ENCODE measurements at places on chromosomes 6 and 20.

DNA sequence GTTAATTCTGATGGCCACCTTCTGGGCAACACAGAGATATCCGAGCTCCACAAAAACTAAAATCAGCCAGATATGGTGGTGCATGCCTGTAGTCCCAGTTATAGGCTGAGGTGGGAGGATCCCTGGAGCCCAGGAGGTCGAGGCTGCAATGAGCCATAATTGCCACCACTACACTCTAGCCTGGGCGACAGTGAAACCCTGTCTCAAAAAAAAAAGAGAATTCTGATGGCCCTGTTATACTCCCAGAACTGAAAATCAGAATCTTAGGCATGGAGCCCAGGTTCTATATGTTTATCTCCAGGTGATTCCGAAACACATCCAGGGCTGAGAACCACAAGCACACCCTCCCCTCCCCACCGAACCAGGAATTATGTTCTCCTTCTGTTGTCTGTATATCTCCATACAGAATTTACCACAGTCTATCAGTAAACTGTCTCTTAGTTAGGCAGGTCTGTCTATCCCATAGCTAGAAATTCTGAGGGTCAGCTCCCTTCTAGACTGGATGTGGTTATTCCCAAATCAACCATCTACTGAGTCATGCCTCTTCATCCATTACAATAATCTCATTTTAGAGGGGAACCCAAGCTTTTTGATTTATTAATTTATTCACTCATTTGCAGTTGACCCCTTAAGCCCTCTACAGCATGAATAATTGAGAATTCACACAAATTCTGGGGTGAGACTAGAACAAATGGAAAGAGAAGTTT, 24.8 kb upstream of the CCND3 start:
- no peak for DNase-seq
- peaks cover 72% of the 10 kb centered on the region for H3K4me1 ChIP-seq
- H3K36me3 ChIP-seq: peaks cover 48% of the 10 kb centered on the region
- H3K27ac ChIP-seq: no peak overlapping the region
- H3K4me3 ChIP-seq: no peak overlapping the region
- no peaks in the 10 kb centered on the region for H3K27me3 ChIP-seq

DNA sequence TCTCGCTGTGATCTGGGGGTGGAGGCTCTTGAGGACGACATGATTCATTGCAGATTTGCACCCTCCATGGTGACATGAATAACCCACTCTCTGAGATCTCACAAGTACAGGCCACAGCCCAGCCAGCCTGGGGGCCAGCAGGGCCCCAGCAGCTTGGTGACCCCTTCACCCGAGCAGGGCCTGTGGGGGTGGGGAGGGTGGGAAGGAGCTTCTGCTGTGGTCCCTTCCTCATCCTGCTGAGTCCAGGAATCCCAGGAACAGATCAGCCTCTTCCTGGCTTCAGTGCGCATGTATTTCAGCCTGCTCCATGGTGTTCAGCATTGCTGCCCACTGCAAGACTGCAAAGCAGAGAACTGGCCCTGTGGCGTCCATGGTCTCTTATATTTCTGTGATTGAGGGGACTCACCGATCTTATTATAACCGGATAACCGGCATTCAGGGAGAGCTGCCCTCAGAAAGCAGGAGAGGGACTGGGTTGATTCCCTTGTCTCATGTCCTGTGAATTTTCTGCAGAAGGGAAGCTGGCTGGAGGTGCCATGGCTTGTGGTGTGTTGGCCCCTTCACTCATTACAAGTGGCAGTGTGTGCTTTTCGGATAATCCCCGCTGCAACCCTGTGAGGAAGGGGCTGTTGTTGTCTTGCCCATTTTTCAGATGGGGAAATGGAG, 118.8 kb upstream of the FRMD1 start:
- DNase-seq: no peak
- no peaks in the 10 kb centered on the region for H3K27me3 ChIP-seq
- no peaks in the 10 kb centered on the region for H3K4me1 ChIP-seq
- H3K27ac ChIP-seq: no peak overlapping the region
- H3K36me3 ChIP-seq: no peaks in the 10 kb centered on the region

GRCh38 chr6:496649-497048, 105.1 kb downstream of the IRF4 start:
- H3K4me1 ChIP-seq: peaks cover 27% of the 10 kb centered on the region
- no peak overlapping the region for H3K4me3 ChIP-seq

DNA sequence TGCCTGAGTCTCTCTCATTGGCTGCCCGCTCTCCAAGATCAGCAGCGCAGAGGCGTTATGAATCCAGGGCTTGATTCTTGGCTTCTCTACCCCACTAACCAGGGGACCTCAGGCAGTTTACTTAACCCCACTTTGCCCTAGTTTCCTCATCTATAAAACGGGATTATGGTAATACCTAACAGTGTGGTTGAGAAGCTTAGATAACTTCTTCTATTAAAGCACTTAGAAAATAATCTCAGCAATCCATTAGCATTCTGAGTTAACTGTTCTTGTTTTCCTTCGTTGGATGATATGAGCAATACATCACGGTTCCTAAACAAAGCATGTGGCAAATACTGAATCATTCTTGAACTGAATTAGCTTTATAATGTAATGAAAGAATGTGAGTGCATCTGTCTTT, 116.3 kb upstream of the FKBP1C start:
- H3K27ac ChIP-seq: no peak overlapping the region
- H3K4me1 ChIP-seq: no peaks in the 10 kb centered on the region
- no peaks in the 10 kb centered on the region for H3K27me3 ChIP-seq
- DNase-seq: no peak
- H3K36me3 ChIP-seq: no peaks in the 10 kb centered on the region

GRCh38 chr6:105688573-105688972, 285.7 kb upstream of the PREP start:
- H3K4me1 ChIP-seq: no peaks in the 10 kb centered on the region
- no peak overlapping the region for H3K4me3 ChIP-seq
- no peaks in the 10 kb centered on the region for H3K36me3 ChIP-seq
- DNase-seq: no peak

- no peaks in the 10 kb centered on the region for H3K27me3 ChIP-seq
- DNase-seq: peak; percentile 84
- H3K27ac ChIP-seq: peak overlapping the region; percentile 41
- no peaks in the 10 kb centered on the region for H3K36me3 ChIP-seq
- peaks cover 17% of the 10 kb centered on the region for H3K4me1 ChIP-seq
- H3K4me3 ChIP-seq: no peak overlapping the region
These were observed 88.4 kb downstream of the HFE start for GRCh38 chr6:26175428-26176181.

- H3K4me1 ChIP-seq: peaks cover 42% of the 10 kb centered on the region
- H3K27ac ChIP-seq: peak within 1 kb of the TSS; percentile 78
- H3K27me3 ChIP-seq: no peaks in the 10 kb centered on the region
- peak; percentile 16 for DNase-seq
- peak within 1 kb of the TSS; percentile 46 for H3K4me3 ChIP-seq
These were observed at the start of gene SLC17A9 for GRCh38 chr20:62952373-62952967. TSS of gene SLC17A9 (plus strand) at chr20:62952709. CDS start at chr20:62952831, 122 bp downstream.

GRCh38 chr6:169905041-169905807, 153.8 kb downstream of the ERMARD start:
- no peaks in the 10 kb centered on the region for H3K4me1 ChIP-seq
- no peak overlapping the region for H3K4me3 ChIP-seq
- H3K27me3 ChIP-seq: no peaks in the 10 kb centered on the region
- no peak overlapping the region for H3K27ac ChIP-seq
- DNase-seq: no peak
- no peaks in the 10 kb centered on the region for H3K36me3 ChIP-seq

DNA sequence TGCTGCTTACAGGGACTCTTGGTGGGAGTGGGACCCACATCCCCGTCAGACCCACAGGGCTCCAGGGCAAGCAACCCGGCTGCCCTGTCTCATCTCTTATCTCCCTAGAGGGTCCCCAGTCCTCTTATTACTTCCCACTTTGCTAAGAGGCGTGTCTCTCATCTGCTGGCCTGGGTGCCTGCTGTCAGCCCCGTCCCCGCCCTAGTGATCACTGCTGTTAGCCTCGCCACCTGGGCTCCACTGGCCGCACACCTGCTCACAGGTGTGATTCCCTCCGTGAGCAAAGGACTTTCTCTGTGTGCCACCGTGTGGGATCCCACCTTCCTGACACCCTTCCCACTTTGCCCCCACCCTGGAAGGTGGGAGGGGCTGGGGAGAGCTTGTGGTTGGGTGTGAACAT, 57.6 kb downstream of the TCP11 start:
- no peaks in the 10 kb centered on the region for H3K27me3 ChIP-seq
- peaks cover 66% of the 10 kb centered on the region for H3K36me3 ChIP-seq
- DNase-seq: no peak
- no peak overlapping the region for H3K27ac ChIP-seq

- H3K4me1 ChIP-seq: peaks cover 10% of the 10 kb centered on the region
- H3K27me3 ChIP-seq: no peaks in the 10 kb centered on the region
- H3K4me3 ChIP-seq: no peak overlapping the region
These were observed 21.2 kb downstream of the THEMIS start for GRCh38 chr6:127879685-127880084.

DNA sequence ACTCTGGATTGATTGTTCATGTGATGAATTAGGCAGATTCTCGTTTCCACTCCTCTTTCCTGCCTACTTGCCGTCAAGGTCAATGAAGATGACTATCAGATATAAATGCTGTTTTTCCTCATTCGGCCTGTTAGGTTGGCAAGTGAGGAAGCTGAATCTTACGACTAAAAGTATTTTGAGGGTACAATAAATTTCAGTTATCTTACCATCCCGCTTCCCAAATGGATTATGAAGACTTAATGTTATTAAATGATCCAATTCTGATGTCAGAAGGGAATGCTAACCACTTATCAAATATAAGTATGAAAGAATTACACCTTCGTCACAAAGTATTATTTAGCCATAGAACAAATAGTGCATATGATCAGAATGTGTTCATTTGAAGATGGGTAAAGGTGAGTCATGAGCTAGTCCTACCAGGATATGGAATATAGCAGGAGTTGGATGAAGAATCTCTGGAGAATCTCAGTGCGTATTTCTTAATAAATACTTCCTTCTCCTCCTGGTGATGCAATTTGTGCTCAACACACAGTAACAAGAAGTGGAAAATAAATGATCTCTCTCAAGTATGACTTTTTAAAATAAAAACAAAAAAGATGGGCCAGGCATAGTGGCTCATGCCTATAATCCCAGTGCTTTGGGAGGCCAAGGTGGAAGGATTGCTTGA, 4.6 kb downstream of the GPLD1 start:
- no peak overlapping the region for H3K27ac ChIP-seq
- no peaks in the 10 kb centered on the region for H3K4me1 ChIP-seq
- no peaks in the 10 kb centered on the region for H3K36me3 ChIP-seq
- no peak overlapping the region for H3K4me3 ChIP-seq

- H3K4me3 ChIP-seq: no peak overlapping the region
- no peaks in the 10 kb centered on the region for H3K27me3 ChIP-seq
- H3K4me1 ChIP-seq: peaks cover 8% of the 10 kb centered on the region
- DNase-seq: no peak
These were observed 6.5 kb downstream of the DDR1 start for GRCh38 chr6:30890646-30891449.

DNA sequence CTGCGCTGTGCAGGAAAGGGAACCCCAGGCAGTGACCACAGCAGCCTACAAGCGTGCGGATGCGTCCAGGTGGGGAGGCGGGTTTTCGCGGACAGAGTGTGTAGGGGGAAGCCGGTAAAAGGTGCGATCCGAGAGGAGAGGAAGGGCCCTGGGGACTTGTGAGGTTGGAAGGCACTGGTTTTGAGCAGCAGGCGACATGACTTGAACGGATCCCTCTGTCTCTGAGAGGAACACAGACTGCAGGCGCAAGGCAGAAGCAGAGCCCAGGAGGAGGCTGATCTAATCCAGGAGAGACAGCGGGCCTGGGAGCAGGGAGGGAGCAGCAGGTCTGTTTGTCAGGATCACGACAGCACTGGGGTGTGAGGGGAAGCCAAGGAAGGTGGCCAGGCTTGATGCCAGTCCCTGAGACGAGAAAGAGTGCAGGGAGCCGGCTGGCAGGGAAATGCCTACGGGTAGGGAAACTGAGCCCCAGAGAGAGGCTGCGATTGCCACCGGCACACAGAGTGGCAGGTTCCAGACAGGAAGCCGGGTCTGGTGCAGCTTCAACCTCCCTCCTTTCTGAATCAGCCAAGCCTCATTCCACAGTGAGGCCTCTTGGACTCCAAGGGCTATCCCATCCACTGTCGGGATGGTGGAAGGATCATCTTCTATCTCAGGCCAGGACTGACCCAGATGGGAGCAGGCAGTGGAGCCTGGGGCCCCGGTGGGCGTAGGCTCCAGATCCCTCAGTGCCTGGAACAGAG, 57.1 kb downstream of the HNF4A start:
- no peaks in the 10 kb centered on the region for H3K27me3 ChIP-seq
- no peak overlapping the region for H3K4me3 ChIP-seq
- H3K4me1 ChIP-seq: no peaks in the 10 kb centered on the region
- DNase-seq: no peak
- no peak overlapping the region for H3K27ac ChIP-seq

DNA sequence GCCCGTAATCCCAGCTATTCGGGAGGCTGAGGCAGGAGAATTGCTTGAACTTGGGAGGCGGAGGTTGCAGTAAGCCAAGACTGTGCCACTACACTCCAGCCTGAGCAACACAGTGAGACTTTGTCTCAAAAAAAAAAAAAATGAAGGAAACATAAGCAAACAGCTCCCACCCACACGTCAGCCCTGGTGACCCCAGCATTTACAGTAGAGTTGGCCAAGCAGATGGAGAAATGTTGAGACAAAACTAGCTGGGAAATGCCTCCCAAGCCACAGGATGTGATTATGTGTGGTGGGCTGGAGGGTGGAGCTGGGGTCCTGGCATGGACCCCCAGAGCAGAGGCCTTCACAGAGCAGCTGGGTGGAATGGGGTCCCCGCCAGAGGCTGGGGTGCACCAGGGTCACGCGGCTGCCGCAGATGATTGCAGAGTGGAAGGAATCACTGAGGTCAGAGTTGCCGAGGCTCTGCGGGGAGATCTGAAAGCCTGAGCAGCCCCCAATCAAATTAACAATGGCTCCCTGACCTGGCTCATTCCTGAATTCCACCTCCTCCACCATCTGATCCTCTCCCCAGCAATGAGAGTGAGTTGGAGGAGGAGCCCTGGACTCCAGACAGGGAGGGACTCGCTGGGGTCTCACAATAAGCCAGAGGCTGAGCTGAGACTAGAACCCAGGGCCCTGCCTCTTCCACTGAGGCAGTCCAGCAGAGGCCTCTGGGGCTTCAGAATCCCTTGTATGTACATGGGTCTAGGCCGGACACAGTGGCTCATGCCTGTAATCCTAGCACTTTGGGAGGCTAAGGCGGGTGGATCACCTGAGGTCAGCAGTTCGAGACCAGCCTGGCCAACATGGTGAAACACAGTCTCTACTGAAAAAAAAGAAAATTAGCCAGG, 34.7 kb upstream of the TGM2 start:
- DNase-seq: no peak

DNA sequence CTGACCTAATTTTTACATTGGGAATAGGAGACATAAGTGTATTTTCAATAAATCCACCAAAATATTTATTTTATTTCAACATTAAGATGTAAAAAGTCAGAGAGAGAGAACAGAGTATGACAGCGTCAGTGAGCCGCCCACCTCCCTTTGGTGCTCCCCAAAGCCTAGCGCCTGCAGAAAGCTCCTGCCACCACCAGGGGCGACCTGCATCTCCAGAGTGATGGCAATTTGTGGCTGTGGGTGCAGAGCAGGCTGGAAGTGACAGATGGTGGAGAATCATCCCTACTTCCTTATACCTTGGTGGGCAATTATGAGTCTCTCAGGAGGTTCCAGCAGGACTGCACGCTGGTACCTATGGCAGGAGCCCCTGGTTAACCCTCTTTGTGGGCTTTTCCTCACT, 87.3 kb downstream of the PTPRT start:
- no peak for DNase-seq
- H3K4me3 ChIP-seq: no peak overlapping the region
- H3K27me3 ChIP-seq: no peaks in the 10 kb centered on the region
- no peak overlapping the region for H3K27ac ChIP-seq
- H3K36me3 ChIP-seq: no peaks in the 10 kb centered on the region
- no peaks in the 10 kb centered on the region for H3K4me1 ChIP-seq

- H3K4me1 ChIP-seq: peaks cover 18% of the 10 kb centered on the region
- H3K4me3 ChIP-seq: no peak overlapping the region
- no peaks in the 10 kb centered on the region for H3K27me3 ChIP-seq
- H3K36me3 ChIP-seq: no peaks in the 10 kb centered on the region
These were observed 122.7 kb downstream of the LY86 start for GRCh38 chr6:6711031-6711785.
